ENCODE measurements at places on chromosomes 2 and 18.
A peak's percentile ranks its signal among the peaks of the same experiment; 100 is the strongest.

GRCh38 chr2:172751564-172751963 lies 15.9 kb downstream of the RAPGEF4 start:
- no peak for DNase-seq

DNA sequence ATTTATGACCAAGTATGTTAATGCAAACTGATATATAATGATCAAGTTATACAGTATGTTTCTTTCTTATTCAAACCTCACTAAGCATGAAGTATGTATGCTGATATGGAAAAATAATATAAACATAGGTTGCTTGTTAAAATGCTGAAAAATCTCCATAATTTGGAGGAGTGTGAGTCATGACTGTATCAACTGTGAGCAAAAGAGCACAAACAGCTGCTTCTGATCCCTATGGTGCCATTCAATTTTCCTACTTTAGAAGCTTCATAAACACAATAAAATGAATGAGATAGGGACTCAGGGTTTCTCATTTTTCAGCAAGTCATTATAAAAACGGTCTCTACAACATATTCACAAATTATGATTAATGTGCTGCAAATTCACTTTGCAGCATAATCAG lies 129.9 kb upstream of the TFPI start:
- DNase-seq, result no peak

GRCh38 chr2:26483957-26484565 lies 6.1 kb upstream of the OTOF start:
- no peak for DNase-seq

GRCh38 chr18:42635378-42636048 lies 480.0 kb downstream of the RIT2 start:
- DNase-seq, result no peak

DNA sequence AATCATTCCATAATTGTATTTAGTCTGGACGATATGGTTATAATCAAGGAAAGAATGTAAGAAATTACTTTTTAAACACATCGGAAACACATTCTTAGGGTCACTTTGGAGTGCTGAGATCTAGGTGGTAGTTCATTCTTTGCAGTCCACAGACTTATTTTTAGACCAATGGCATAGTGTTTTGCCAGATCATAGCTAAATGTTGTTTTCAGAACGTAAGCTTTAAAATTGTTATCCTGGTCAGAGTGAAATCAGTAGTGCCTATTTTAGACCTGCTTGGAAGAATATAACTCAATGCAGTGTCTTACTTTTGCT lies 4.3 kb downstream of the MYL12A start:
- DNase-seq, result no peak

- DNase-seq, result no peak
Measured at GRCh38 chr2:200350850-200351285, 44.4 kb downstream of the SPATS2L start.

- DNase-seq, result no peak
Measured at GRCh38 chr2:112787294-112787693, 3.0 kb upstream of the IL1A start.

- DNase-seq, result no peak
Measured at GRCh38 chr18:8952769-8953760, 149.4 kb upstream of the NDUFV2 start.

DNA sequence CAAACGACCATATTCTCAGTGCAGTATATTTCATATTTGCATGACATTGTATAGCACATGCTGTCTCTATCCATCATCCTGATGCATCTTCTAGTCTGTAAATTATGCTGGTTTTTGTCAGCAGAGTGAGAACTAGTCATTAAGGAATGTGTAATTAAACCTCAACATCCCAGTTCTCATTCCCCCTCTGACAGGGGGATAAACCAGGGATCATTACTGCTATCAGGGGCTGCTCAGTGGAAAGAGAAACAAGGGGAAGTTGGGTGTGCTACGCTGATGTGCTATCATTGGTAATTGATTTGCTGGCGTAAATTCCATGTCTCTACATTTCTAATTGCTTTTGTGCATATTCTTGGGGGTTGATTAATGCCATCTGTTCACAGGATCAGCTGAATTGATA lies 7.7 kb downstream of the CNTNAP5 start:
- DNase-seq, result no peak

DNA sequence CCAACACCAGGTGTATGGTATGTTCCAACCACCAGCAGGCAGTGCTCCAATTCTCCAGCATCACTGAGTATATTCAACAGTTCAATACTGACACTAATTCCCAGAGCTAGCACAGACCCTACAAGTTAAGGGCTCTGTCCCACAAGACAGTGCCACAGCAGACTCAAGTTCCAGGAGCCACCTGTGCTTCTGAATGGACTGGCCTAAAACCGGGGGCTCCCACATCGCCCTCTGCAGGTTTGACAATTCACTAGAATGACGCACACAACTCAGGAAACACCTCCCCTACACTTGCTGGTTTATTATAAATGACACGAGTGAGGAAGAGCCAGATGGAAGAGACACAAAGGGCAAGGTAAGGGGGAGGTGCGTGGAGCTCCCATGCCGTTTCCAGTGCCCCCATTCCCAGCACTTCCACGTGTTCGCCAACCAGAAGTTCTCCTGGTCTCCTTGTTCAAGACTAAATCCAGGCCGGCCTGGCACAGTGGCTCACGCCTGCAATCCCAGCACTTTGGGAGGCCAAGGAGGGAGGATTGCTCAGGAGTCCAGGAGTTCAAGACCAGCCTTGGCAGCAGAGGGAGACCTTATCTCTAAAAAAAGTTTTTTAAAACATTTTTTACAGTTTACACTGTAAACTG lies 12.2 kb upstream of the ATP6V1B1 start:
- DNase-seq, result peak; percentile 42

DNA sequence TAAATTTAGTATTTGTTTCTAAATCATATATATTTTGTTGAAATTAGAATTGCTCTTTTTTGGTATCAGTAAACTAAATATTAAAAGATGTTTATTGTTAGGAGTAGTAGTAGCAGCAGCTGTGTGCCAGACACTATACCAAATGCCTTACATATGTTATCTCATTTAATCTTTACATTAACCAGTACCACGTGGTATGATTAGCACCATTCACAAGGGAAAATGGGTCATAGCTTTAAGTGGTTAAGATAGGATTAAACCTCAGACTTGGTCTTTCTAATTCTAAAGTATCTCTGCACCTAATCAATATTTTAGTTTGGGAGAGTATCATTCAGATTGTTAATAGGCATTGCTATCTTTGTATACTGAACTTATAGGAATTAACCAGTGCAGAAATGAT lies 29.0 kb downstream of the PSMD14 start:
- no peak for DNase-seq

- DNase-seq, result no peak
Measured at GRCh38 chr2:201425952-201426351, 25.3 kb downstream of the TRAK2 start.

- DNase-seq, result no peak
Measured at GRCh38 chr18:58231930-58232329, 187.9 kb downstream of the NEDD4L start.

DNA sequence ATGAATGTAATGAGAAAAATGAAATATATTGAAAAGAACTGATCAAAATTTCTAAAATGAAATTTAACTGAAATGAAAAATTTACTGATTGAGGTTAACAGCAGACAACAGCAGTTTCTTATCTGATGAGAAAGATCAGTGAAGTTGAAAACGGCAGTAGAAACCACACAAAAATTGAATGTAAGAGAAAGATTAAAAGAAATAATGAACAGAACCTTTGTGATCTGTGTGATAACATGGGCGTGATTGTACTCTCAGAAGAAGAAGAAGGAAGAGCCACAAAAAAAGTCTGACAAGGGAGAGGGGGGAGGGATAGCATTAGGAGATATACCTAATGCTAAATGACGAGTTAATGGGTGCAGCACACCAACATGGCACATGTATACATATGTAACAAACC lies 45.2 kb downstream of the FAM117B start:
- no peak for DNase-seq

GRCh38 chr2:80117401-80117800 lies 187.2 kb downstream of the LRRTM1 start:
- DNase-seq, result no peak

DNA sequence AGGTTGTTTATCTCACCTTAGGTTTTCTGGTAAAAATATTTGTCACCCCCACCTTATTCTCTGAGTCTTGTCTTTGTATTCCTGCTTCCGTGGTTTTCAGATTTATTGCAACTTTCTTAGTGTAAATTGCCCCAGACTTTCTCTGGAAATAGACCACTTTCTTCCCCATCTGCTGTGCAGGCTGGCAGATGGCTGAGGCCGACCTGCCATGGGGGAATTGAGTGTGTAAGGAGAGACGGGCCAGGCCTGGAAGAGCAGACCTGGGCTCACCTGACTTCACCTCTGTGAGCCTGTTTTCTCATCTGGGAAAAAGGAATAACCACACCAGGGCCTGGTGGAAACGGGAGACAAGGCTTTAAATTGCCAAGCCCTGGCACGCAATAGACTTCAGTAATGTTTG lies 44.9 kb downstream of the ACKR3 start:
- no peak for DNase-seq

- peak; percentile 44 for DNase-seq
Measured at GRCh38 chr2:98027538-98027937, 31.8 kb upstream of the TMEM131 start.

DNA sequence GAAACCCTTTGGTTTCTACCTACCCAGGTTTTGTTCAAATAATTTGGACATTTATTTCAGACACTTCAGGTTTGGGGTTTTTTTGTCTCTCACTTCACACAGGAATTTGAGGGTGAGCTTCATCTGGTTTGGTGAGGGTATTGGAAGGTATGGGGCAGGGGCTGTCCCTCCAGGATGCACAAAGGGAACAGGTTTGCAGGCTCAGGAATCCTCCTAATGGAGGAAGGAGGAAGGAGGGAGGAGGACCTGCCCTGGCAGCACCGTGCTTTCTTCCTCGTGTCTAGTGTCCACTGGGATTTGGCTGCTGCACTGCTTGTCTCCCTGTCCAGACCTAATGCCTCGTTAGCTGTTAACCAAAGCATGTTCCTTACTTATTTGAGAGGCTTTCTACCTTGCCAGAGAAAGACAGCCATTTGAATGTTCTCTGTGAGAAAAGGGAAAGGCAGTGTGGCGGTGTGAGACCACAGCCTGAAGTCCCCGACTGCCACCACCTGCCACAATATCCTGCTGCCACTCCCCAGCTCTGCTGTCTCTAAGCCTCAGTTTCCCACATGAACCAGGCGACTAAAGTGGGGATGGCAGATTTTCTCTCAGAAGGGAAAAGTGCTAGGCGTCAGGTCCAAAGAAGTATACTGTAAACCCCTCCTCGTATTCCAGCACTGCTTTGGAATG lies 2.2 kb upstream of the SLC4A5 start:
- no peak for DNase-seq

- DNase-seq, result no peak
Measured at GRCh38 chr18:3832025-3832638, 382.2 kb downstream of the TGIF1 start.
